Testis (tissue), 5 donors: ENCODE measurements at places on chromosomes 11 and 22. TPM values are rescaled to one million over a fixed set of nuclear protein-coding genes. Genes with fewer than 3 reads are reported as not detected.

ASRGL1 gene
- 295 TPM for polyA plus RNA-seq

ZNF280B gene
- polyA plus RNA-seq, result 22.8 TPM

TRIM6 gene
- polyA plus RNA-seq, result 20.9 TPM

MEI1 gene
- 43.5 TPM for polyA plus RNA-seq

MED19 gene
- polyA plus RNA-seq, result 48.3 TPM

TMEM191C gene
- 35.3 TPM for polyA plus RNA-seq

SHANK2 gene
- 4.3 TPM for polyA plus RNA-seq
